ENCODE measurements at places on chromosomes 1 and 21. TPM values are rescaled to one million over a fixed set of nuclear protein-coding genes. Genes with fewer than 3 reads are reported as not detected.

SLC25A24 gene
- 18.5 TPM for total RNA-seq

S100A9 gene
- total RNA-seq: 190 TPM

NTMT2 gene
- total RNA-seq: 5.3 TPM

OVAAL gene
- 2.0 TPM for total RNA-seq

DENND4B gene
- total RNA-seq: 51.6 TPM

SUSD4 gene
- total RNA-seq: 8.7 TPM

LIN28A gene
- total RNA-seq: not detected

CDC42BPA gene
- 37.2 TPM for total RNA-seq

FNDC10 gene
- total RNA-seq: 3.0 TPM

PBX1 gene
- 78.8 TPM for total RNA-seq

ZBTB8A gene
- total RNA-seq: 2.8 TPM

ANKRD35 gene
- 1.1 TPM for total RNA-seq

WNT4 gene
- not detected for total RNA-seq

Measured in Right ventricle myocardium inferior (tissue), 1 donor.